Right atrium auricular region (tissue), 2 donors: ENCODE measurements at places on chromosomes 2 and 18.

- DNase-seq = no peak
Observed at GRCh38 chr2:6917761-6918421, 679 bp downstream of the RNF144A start.

DNA sequence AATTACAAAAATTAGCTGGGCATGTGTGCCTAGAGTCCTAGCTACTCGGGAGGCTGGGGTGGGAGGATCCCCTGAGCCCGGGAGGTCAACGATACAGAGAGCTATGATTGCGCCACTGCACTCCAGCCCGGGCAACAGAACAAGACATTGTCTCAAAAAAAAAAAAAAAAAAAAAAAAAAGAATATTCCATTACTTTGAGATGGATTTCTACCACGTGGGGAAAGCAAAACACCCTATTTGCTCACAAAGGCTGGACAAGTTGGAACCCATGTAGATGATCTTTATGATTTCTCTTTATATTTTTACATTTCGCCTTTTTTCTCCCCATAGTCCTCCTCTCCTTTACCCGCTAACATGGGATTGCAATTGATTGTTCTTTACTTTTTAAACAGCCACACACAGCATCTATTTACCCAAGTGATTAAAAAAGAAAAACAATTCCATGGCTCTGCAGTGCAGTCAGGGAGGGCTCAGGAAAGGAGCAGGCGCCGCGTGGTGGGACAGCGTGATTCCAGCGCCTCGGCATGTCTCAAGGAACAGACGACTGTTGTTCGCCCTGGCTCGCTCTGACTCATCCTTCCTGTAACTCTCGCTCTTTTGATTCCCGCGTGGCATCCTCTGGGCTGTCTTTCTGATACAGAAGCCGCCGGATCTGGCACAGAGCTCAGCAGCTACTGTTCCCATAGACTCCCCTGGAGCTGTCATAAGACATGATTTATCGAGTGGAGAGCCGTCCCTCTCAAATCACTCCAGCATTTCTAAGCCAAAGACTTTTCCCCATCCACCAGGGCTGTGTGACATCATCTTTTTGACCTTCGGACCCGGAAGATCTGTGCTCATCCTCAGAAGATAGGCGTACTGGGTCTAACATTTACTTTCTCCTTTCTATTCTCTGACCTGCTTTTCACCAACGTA lies 230.4 kb upstream of the AGAP1 start:
- peak; percentile 94 for DNase-seq

GRCh38 chr18:58393295-58393694 lies 235.6 kb downstream of the ALPK2 start:
- DNase-seq = no peak

DNA sequence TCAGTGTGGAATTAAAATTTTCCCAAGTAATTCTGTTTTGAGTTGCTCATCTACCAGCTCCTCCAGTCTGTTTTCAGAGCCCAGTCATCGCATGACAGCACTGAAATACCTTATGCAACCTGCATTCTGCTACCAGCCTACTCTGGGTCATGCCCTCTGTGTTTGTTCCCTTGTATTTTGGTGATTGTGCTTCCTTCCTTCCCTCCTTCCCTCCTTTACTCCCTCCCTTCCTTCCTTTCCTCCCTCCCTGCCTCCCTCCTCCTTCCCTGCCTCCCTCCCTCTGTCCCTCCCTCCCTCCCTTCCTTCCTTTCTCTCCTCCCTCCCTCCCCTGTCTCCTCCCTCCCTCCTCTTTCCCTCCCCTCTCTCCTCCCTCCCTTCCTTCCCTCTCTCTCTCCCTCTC lies 289.6 kb downstream of the CDH2 start:
- no peak for DNase-seq

GRCh38 chr18:50203801-50204604 lies 9.1 kb upstream of the MYO5B start:
- DNase-seq = no peak

GRCh38 chr18:65610939-65611338 lies 139.9 kb upstream of the CDH7 start:
- DNase-seq = no peak

- no peak for DNase-seq
Observed at GRCh38 chr2:38601463-38602135, 1.1 kb downstream of the HNRNPLL start.

DNA sequence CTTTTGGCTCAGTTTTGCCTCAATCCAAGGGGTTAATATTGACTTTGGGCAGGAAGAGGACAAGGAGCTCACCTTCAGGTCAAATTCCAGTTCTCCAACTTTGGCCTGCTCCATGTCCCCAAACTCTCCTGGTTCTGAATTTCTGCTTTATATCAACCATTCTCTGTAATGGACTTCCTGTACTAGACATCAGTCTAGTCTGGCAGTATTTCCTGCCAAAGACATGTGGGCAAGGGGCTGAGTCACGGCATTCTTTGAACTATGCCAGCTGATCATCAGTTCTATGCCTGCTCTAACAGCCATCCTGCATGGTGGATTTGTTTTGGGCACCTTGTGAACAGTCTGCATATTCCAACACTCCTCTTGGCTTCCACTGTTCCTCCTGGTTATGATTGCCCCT lies 199.4 kb downstream of the ZEB2 start:
- no peak for DNase-seq

GRCh38 chr18:75840131-75840530 lies 412.6 kb upstream of the SMIM21 start:
- no peak for DNase-seq

DNA sequence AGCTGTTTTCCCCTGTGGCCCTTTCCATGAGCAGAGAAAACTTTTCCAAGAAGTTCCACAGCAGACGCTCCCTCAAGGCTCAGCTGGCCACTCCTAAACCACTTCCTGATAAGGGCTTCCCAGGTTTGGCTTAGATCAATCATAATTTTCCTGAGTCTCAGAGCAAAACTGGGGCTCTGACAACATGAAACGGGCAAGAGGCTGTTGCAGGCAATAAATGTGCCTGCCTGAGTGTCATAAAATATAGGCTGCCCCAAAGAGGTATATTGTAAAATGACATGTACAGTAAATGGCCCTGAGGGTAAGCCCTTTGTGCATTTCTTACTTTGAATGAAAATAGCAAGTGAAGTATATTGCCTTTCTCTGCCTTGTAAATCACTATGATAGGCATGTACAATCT lies 105.6 kb upstream of the UXS1 start:
- no peak for DNase-seq

- DNase-seq = no peak
Observed at GRCh38 chr18:61308004-61308403, 25.2 kb upstream of the CDH20 start.

- no peak for DNase-seq
Observed at GRCh38 chr2:38095996-38096861, 20.3 kb upstream of the CYP1B1 start.

- no peak for DNase-seq
Observed at GRCh38 chr18:76922107-76922506, 99.8 kb downstream of the ZNF236 start.
